ENCODE measurements at places on chromosomes 2 and 18.

GRCh38 chr18:37452682-37453385, 112.8 kb downstream of the CELF4 start:
- DNase-seq = no peak

DNA sequence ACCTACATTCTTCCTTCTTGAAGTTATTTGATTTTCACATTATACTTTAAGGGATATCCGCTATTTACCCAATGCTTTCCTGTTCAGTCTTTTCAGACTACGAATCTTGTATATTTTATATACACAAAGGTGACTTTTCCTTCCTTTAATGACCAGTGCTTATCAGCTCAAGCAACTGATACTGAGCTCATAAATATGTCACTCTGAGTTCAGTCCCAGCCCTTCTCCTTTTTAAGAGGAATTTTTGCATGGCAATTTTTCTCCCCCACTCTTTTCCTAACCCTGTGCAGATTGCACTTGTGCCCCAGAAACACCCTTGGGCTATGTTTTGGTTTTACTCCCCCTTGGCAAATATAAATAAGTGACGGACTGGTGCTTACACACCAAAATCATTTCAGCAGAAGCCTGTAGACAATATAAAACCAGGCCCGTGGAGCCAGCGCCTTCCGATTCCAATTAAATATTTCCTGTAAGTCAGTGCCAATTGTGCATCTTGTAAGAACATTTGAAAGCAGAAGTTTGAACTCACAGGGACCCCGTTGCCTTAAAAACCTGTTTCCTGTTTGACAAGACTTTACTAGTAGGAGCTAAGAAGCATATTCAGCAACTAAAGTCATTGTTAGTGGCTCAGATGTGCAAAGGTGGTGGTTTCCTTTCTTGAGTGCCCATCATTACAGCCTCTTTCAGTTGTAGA, 66.3 kb upstream of the GATA6 start:
- DNase-seq = no peak

GRCh38 chr2:85681372-85681763, 12.8 kb upstream of the GNLY start:
- no peak for DNase-seq

DNA sequence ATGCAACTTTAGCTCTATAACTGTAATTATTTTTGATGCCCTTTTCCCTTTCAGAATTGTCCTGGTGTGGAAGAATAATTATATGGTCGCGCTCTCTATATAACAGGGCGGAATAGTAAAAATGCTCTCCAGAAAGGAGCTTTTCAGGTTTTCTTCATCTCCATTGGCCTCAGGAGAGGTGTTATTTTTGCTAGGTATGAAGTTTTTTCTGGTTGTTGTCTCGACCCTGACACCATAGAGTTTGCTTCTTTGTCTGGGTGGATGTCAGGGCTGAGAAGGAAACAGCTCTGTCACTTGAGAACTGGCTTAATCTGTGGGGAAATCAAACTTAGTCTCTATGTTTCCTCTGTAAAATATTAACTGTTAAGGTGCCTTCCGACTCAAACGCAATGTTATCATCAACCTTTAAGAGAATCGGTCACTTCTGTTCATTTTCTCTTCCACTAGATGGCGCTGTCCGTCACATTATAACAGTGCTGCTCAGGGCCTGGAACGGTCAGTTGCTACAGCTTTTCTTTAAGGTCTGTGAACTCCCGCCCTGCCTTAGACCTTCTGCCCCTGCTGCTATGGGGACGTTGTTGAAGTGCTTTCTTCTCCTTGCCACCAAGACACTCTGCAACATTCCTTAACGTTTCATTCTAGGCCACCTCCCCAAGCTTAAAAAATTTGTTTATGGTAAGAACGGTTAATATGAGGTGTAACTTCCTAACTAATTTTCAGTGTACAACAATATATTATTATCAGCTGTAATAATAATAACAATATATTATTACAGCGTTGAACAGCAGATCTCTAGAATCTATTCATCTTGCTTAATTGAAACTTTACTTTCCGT, 23.8 kb upstream of the SERPINB12 start:
- peak; percentile 70 for DNase-seq

- DNase-seq = no peak
Measured at GRCh38 chr2:226270285-226271058, 529.1 kb downstream of the IRS1 start.

DNA sequence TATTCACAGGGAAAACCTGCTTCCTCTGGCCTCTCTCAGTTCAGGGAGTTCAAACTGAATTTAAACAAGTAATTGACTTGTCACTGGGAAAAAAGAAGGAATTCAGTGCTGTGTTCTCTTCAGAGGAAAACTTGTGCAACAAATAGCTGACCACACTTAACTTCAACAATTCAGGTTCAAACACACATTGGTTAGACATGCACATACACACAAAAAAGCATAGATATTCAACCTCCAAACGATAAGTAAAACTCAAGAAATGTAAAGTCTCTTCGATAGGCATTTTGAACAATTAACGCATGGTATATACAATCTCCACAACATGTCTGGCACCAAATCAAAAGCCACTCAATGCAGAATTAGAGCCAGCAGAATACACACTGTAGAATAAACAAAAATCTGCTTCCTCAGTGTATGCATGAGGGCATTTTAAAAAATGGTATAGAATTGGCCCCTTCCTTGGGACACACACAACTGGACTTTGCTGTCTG, 269.0 kb downstream of the TCF4 start:
- DNase-seq = no peak

GRCh38 chr18:25047983-25048382, 304.0 kb downstream of the ZNF521 start:
- no peak for DNase-seq

DNA sequence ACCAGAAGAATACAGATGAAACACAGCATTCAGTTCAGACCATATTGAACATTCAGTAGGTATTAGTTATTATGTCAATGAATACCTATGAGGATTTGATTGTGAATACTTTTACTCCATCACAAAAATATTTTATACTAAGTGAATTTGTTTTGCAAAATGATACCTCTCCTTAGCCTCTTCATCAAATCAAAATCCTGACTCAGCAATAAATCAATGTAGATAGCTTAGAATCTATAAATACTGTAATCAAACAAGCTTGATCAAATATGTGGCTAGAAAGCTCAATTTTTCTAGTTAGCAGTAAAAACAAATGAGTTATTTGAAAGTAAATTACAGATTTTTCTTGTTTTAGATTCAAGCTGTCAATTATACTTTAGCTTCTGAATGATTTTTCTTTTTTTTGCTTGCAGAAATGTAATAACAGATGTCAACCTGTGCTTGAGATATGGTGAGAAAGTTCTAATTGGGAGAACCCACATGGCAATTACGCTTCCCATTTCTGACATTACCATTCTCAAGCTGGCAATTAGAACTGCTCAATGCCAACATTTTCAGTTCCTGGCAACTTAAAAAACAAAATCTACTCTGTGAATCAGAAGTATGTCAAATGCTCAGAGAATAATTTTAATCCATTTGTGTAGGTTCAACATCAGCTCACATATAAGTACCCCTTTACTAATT, 109.6 kb downstream of the PRELID3A start:
- no peak for DNase-seq

DNA sequence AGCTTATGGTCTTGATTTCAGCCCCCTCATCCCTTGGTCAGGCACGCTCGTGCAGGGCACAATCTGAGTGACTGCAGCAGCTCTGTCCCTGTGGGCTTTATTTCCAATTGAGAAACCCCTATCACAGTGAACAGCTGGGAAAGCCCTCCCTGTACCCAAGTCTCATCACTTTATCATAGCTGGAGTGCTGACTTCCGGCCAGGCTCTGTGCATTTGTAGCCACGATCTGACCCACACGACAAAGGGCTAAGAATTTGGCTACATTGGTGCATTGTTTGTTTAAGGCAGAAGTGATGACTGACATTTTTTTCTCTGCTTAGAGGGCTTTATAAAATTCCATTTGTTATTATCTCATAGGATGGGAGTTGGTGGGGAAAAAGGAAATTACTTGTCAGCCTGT, 184.4 kb downstream of the KCNS3 start:
- no peak for DNase-seq

DNA sequence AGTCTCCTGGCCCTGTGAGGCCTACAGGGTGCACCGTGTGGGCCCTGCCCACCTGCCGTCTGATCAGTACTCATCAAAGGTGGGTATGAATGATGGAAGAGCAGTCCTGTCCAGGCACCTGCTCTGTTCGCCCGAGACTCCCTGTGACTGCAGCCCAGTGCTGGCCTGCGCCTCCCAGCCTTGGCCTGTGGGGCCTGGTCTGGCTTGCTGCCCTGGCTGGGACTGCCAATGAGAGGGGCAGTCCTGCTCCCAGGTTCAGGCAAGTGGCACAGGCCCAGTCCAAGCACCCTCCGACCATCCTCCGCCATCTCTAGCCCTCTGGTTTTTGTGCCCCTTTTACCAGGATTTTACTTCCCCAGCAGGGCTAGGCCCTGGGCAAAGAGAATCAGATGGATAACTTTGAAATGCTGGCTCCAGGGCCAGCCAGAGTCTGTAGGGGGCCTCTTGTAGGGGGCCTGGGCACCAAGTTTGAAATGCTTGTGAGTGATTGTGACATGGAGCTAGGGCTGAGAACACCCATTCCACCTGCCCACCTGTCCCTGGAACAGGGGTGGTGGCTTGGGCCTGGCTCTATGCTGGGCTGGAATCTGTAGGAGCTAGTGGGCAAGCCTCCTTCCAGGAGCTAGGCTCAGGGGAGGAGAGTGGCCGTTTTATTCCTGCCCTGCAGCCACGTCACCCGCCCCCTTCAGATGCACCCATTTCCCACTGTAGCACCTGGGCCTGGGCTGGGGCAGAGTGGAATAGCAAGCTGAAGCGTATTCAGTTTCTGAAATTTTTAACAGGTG, 8.7 kb upstream of the HS6ST1 start:
- DNase-seq = no peak

- no peak for DNase-seq
Measured at GRCh38 chr18:48192542-48192941, 216.6 kb downstream of the ZBTB7C start.

- DNase-seq = no peak
Measured at GRCh38 chr2:236754271-236754944, 184.8 kb downstream of the ACKR3 start.

DNA sequence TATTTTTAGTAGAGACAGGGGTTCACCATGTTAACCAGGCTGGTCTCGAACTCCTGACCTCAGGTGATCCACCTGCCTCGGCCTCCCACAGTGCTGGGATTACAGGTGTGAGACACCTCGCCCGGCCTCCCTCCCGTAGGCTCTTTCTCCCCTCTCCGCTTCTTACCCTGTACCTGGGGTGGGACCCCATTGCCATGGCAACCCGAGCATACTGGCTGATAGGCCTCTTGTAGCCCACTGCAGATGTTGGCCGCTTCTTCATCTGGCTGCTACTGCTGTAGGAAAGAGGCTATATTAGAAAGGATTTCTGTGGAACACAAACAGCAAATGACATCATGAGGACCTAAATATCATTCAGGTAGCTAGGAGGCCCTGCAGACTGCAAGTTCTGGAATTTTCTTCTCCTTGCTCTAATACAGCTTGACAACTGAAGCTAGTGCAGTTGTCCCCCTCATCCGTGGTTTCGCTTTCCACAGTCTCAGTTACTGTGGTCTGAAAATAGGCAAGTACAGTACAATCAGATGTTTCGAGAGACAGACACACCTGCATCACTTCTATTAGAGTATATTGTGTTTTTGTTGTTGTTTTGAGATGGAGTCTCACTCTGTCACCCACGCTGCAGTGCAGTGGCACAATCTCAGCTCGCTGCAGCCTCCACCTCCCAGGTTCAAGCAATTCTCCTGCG, 51.6 kb upstream of the ASXL2 start:
- DNase-seq = no peak

DNA sequence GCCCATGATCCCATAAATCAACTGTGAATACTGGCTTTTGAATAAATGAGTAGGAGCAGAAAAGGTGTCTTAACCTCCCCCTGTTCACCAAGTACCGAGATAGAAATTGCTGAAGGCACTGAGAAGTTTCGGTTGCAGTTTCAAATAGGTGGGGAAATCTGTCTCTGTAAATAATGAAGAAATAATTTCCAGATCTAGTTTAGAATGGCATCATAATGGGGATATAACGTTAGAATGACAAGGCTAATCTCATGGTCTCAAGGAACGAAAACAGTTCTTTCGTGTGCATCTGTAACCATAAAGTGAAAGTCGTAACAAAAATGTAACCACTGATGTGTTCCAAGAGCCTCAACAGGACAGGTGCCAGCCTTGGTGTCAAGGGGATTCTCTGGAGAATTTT, 49.9 kb upstream of the TMEM18 start:
- no peak for DNase-seq

GRCh38 chr2:49108436-49108835, 45.9 kb downstream of the FSHR start:
- no peak for DNase-seq

DNA sequence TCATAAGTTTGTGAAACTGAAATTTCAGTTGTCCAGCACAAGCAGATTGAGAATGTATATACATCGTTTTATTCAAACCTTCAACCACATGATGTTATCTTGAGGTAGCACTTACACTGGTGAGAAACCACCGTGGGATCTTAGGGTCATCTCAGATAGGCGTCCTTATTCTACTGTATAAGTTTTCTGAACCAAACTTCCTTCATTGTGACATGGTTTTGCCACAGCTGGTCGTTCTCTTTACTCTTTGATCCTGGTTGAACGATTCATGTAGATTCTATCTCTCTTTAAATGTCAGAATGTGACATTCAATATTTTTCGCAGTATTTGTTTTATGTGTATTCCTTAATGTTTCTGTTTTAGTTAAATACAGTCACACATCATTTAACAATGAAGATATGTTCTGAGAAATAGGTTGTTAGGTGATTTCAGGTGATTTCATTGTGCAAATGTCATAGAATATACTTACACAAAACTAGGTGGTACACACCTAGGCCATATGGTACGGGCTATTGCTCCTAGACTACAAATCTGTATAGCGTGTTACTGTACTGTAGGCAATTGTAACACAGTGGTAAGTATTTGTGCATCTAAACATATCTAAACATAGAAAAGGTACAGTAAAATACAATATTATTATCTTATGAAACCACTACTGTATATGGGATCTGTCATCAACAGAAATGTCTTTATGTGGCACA, 17.9 kb upstream of the ARHGAP25 start:
- DNase-seq = no peak

DNA sequence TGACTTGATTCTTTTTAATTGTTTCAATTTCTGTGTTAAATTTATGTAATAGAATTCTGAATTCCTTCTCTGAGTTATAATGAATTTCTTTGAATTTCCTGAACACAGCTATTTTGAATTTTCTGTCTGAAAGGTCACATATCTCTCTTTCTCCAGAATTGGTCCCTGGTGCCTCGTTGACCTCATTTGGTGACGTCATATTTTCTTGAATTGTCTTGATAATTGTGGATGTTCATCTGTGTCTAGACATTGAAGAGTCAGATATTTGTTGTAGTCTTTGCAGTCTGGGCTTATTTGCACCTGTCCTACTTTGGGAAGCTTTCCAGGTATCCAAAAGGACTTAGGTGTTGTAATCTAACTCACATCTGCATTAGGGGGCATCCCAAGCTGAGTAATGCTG, 111.4 kb upstream of the LRRTM4 start:
- no peak for DNase-seq

GRCh38 chr2:202870431-202871299, 901 bp downstream of the ICA1L start:
- peak; percentile 78 for DNase-seq

DNA sequence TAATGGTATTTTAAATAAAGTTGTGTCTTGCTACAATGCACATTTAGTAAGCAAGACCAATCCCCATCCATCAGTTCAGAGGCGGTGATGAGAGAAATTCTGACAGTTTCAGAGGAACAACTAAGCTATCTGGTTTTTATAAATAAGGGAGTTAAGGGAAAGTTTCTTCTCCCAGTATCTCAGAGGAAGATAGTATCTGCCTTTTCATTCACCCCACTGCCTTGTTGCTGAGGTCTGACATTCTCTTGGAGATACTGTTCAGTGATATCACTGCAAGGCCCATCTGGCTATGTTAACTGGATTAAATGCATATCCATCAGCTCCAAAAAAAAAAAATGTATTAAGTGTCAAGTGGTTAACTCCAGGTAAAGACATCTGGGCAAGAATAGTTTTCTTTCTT, 47.9 kb downstream of the RBMS1 start:
- no peak for DNase-seq
